RWPE1 (cell line): ENCODE measurements at places on chromosomes 13 and 19.

DNA sequence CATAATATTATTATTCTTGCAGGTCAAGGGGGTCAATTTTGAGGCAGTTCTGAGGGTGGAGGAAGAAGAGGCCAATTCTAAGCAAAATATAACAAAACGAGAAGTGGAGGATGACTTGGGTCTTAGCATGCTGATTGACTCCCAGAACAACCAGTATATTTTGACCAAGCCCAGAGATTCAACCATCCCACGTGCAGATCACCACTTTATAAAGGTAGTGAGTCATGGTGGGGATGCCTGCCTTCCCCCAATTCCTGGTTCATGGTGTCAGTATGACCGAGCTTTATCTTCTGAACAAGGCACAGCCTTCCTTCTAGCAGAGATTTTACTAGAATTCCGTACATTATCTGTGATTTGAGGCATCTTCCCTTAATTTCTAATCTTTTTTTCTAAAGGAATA, 9.4 kb upstream of the DCUN1D2 start:
- no peak for DNase-seq

DNA sequence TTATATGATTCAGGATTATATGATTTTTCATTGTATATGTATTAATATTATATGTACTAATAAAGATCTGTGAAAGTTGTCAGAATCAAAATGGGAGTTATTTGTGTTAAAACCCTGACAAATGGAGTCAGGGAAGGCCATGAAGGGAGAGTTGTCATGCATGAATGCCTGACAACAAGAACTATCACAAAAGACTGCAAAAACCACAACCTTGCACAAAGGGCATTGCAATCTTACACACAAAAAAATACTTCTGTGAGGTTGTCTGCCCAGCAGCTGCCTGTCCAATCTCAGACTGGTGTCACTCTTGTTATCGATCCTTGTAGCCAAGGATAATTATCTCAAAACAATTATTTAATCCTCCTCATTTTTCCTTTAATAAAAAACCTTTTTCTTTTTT, 21.2 kb upstream of the RBM26 start:
- no peak for DNase-seq

DNA sequence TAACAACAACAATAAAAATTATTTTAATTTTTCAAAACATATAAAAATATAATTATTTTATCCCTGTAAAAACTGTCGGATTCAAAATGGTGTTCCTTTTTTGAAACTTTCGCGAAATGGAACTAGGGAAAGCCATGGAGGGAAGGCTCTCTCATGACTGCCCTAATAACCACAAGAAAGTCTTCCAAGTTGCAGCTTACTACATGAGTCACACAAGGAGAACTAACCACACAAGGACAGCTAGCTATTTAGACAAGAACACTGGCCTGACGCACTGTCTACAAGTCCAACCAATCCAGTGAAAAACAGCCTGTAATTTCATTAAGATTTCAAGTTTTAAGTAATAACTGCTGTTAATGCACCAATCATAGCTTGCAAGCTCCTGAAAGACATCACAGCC, 319.2 kb upstream of the PCDH9 start:
- DNase-seq, result no peak

GRCh38 chr13:51058461-51059167, 52.5 kb downstream of the C13orf42 start:
- DNase-seq, result no peak

GRCh38 chr19:18311502-18312091, 11.3 kb downstream of the LSM4 start:
- no peak for DNase-seq

GRCh38 chr13:38735665-38736440, 49.0 kb downstream of the FREM2 start:
- DNase-seq, result no peak

GRCh38 chr13:27923794-27924528, 4.2 kb downstream of the PDX1 start:
- DNase-seq, result no peak

GRCh38 chr19:32646556-32646955, 28.4 kb downstream of the ANKRD27 start:
- no peak for DNase-seq

GRCh38 chr13:106173346-106173745, 362.1 kb downstream of the EFNB2 start:
- DNase-seq, result no peak

- DNase-seq, result no peak
These were observed 22.4 kb downstream of the PRR12 start for GRCh38 chr19:49613374-49613773.

- DNase-seq, result no peak
These were observed 59.7 kb upstream of the KL start for GRCh38 chr13:32956595-32956933.

DNA sequence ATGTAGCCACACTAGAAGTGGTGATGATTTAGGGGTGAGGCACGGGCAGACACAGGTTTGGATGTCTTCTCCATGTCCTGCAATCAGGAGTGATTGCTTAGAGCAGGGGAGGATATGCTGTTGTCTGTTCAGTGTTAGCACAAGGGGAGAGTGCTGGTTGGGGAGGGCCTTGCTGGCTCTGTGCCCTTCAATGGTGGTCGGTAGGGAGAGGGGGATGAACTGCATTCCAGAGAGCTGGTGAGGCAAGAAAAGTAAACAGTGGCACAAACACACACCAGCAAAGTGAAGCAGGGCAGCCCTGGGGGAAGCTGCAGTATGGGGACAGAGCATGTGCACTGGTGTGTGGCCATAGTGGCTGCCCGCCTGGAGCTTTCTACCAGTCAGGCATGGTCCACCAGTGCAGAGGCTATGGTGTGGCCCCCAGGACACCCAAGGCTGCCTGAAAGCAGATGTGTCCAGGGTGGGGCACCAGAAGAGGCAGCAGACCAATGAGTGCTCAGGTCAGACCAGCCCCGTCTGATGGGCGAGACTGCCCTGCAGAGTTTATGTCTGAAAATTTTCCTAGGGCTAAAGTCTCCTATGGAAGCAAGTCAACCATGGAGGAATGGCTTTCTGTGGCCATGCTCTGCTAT, 1676.9 kb downstream of the PCDH9 start:
- no peak for DNase-seq

DNA sequence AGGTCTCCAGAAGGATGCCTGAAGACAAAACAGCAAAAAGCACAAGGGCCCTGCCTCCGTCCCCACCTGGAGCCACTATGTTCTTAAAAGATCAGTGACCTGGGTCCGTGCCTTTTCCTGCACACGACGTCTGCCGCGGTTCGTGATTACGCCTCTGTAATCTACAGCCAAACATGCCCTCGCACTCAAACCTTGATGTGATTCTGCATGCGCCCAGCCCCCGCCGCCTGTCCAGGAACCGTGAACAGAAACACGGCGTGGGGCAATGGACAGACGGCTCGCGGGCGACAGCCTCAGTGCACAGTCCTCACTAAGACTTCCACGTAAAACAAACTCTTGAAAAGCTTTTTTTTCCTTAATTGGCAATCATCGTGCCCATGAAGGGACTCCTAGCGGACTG, 15.5 kb downstream of the C13orf46 start:
- no peak for DNase-seq

GRCh38 chr19:4794971-4795370, 3.4 kb downstream of the FEM1A start:
- DNase-seq, result peak; percentile 62

- no peak for DNase-seq
These were observed 15.1 kb upstream of the GAS6 start for GRCh38 chr13:113879017-113879416.

DNA sequence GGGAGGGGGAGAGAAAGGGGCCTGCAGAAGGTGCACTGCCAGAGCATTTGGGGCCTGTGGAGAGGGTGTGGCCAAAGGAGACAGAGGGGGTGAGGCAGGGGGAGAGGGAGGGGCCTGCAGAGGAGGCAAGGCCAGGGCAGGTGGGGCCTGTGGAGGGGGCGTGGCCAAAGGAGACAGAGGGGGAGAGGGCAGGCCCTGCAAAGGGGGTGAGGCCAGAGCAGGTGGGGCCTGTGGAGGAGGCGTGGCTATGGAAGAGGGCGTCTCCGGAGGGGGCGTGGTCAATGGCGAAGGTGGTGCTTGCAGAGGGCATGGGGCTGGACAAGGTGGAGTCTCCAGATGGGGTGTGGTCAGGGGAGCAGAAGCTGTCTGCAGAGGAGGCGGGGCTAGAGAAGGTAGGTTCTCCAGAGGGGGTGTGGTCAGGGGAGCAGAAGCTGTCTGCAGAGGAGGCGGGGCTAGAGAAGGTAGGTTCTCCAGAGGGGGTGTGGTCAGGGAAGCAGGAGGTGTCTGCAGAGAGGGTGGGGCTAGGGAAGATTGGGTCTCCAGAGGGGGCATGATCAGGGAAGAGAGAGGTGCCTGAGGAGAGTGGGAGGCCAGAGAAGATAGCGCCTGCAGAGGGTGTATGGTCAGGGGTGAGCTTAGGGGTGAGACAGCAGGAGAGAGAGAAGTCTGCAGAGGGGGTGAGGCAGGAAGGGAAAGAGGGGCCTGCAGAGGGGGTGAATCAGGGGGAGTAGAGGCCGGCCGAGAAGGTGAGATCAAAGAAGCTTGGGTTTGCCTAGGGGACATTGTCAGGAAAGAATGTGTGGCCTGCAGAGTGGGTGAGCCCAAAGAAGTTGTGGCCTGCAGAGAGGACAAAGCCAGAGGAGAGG, 3.4 kb downstream of the PRR36 start:
- DNase-seq, result peak; percentile 77

- no peak for DNase-seq
These were observed 2.1 kb downstream of the SEMA6B start for GRCh38 chr19:4557144-4557970.

GRCh38 chr19:53571339-53571738, 33.4 kb downstream of the ZNF331 start:
- DNase-seq, result no peak

DNA sequence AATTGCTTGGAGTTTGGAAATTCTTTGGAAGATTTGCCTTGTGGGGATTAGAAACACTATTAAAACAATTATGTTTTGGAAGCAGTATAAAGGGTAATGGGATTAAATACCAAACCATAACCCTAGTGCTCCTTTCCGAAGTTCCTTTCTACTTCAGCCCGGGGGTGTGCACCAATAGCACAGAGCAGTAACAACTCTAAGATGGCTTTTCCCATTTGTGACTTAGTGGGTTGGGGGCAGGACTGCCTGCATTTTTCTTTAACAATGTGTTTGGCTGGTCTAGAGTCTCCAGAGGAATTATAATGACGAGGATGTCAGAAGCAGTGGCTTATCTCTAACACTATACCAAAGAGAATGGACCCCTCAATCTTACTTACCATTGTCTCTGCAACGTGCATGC, 11.9 kb upstream of the IL17D start:
- DNase-seq, result no peak

DNA sequence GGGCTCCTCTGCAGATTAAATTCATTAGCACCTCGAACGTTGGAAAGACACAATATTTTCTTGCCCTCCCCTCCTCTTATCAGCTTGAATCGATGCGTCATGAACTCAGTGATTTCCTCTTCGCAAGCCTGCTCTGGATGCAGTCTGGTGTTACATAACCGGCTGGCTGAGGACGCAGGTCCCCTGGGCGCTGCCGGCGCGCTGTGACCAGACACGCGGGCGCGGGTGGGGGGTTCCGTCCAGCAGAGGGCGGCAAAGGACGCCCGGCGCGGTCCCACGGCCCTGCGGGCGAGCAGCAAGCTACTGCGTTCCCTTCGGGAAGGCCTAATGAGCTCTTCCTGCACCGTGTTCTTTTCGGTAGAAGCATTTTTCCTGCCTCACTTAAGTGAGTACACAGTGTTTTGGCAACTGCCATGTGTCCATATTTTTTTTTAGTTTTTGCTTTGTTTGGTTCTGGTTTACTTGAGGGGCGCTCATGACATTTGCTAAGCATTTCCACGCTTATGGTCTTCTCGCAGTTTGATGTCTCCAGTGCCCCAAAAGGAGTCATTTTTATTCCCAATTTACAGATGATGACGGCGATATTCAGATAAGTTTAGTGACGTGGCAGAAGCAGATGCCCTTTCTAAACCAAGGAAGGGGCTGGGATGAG, 112.2 kb upstream of the MBNL2 start:
- peak; percentile 88 for DNase-seq

DNA sequence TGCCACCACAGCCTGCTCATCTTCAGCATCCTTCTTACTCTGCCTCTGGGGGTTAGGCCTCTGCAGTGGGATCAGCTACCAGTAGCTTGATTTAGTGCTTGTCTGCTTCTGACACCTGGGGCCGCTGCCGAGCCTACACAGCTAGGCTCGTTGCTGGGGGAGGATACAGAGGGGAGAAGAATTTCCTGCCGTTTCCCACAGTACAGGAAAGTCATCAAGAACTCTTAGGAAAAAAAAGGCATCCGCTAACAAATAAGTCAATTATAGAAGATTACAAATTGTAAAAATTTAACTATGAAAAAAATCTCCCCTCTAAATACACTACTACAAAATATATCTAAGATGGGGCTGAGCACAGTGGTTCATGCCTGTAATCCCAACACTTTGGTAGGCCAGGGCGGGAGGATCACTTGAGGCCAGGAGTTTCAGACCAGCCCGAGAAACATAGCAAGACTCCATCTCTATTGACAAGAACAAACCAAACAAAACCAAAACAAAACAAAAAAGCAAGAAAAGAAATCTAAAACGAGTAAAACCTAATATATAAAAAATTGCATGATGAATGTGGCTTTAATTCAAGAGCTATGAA, 26.7 kb downstream of the LATS2 start:
- DNase-seq, result no peak

DNA sequence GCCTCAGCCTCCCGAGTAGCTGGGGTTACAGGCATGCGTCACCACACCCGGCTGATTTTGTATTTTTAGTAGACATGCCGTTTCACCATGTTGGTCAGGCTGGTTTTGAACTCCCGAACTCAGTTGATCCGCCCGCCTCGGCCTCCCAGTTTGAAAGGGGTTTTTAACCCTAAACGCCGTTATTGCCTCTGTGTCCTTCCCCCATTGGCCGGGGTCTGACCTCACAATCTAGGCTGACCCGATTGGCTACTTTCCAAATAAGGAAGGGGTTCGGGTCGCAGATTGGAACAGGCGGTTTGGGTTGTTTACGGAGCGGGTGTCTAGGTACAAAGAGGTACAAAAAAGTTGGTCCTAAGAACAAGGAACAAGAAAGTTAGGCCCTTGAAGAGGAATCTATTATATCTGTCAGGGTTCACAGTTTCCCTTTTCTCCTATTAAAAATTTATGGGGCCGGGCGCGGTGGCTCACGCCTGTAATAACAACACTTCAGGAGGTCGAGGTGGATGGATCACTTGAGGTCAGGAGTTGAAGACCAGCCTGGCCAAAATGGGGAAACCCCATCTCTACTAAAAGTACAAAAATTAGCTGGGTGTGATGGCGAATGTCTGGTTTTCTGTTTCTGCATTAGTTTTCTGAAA, 1.0 kb downstream of the ZNF253 start:
- DNase-seq, result peak; percentile 3

- DNase-seq, result no peak
These were observed 9.5 kb downstream of the NFILZ start for GRCh38 chr19:8639821-8640401.

- no peak for DNase-seq
These were observed 29.8 kb upstream of the KATNAL1 start for GRCh38 chr13:30337061-30337610.

- DNase-seq, result no peak
These were observed 14.7 kb downstream of the GADD45B start for GRCh38 chr19:2490659-2491058.

GRCh38 chr13:68714292-68714691, 1393.3 kb upstream of the ATXN8OS start:
- DNase-seq, result no peak
